ENCODE measurements at places on chromosomes 16 and 17. TPM values are rescaled to one million over a fixed set of nuclear protein-coding genes. Genes with fewer than 3 reads are reported as not detected.
A peak's percentile ranks its signal among the peaks of the same experiment; 100 is the strongest.

- peak overlapping the region; percentile 77 for H3K27ac ChIP-seq
- H3K4me3 ChIP-seq: no peak overlapping the region
- DNase-seq: no peak
- peaks cover 6% of the 10 kb centered on the region for H3K36me3 ChIP-seq
- no peaks in the 10 kb centered on the region for H3K27me3 ChIP-seq
Observed at GRCh38 chr17:50102164-50102991, 7.2 kb downstream of the PDK2 start.

DNA sequence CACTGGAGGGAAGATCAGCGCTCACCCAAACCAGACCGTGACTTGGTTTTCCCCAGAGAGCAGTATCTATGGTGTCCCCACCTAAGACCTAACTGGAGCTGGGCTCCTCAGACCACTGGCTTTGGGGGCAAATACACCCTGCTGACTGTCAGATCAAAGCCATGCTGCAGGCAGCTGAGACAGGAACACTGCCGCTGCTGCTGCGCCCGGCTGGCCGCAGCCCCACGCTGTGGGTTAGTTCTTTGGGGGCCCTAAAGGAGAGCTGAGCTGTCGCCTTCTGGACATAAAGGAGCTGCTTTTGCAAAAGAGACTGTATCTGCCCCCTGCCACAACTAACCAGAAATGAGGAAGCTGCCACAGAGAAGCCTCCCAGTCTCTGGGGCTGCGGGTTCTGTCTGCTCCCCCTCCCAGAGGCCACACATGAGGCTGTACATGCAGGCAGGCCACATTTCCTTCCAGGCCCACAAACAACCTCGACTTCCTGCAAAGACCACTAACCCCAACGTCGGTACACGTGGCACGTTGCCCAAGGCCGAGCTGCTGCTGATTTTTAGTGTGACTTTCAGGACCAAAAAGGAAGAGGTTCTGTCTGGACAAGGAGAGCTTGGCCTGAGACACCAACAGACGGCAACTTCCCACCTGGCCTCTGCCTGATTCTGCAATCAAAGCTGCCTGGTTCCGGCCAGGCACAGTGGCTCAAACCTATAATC, 18.2 kb upstream of the ABR start:
- peaks cover 8% of the 10 kb centered on the region for H3K4me1 ChIP-seq
- H3K36me3 ChIP-seq: no peaks in the 10 kb centered on the region
- no peaks in the 10 kb centered on the region for H3K27me3 ChIP-seq
- H3K27ac ChIP-seq: peak overlapping the region; percentile 62

DNA sequence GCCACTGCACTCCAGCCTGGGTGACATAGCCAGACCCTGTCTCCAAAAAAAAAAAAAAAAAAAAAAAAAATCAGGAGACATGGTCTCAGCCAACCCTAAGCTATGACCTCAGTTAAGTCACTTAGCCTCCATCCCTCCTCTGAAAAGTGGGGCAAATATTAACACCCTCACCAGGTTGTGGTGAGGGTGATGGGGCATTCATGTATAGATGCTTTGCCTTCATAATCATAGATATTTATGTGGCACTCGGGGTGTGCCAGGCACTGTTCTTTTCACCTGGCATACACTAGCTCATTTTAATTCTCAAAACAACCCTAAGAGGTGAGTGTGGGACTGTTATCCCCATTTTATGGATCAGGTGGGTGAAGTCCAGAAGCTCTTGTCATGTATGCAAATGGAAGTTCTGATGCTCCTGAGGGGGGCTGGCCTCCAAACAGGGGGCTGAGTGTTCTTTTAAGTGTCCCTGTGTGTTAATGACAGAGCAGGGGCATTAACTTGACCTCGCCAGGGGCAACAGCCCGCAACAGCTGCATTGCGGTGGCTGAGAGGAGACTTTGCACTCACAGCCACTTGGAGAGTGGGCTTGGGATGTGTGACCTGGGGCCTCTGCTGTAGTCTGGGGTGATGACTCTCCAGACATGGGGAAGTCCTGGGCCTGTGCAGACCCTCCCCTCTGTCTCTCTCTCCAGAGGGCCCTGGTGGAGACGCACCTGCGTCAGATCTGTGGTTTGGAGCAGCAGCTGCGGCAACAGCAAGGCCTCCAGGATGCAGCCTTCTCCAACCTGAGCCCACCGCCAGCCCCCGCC, 4.1 kb downstream of the TBKBP1 start:
- H3K27ac ChIP-seq: no peak overlapping the region
- H3K36me3 ChIP-seq: no peaks in the 10 kb centered on the region
- no peak overlapping the region for H3K4me3 ChIP-seq
- H3K27me3 ChIP-seq: no peaks in the 10 kb centered on the region
- H3K4me1 ChIP-seq: peaks cover 44% of the 10 kb centered on the region

GRCh38 chr17:18933102-18934058, 18.6 kb upstream of the SLC5A10 start:
- no peak overlapping the region for H3K4me3 ChIP-seq
- no peaks in the 10 kb centered on the region for H3K4me1 ChIP-seq
- no peaks in the 10 kb centered on the region for H3K27me3 ChIP-seq
- no peak for DNase-seq

- peaks cover 5% of the 10 kb centered on the region for H3K36me3 ChIP-seq
- H3K4me3 ChIP-seq: no peak overlapping the region
- H3K27me3 ChIP-seq: no peaks in the 10 kb centered on the region
- no peak overlapping the region for H3K27ac ChIP-seq
- DNase-seq: no peak
Observed at GRCh38 chr16:70378869-70379493, 32.3 kb downstream of the DDX19A start.

DNA sequence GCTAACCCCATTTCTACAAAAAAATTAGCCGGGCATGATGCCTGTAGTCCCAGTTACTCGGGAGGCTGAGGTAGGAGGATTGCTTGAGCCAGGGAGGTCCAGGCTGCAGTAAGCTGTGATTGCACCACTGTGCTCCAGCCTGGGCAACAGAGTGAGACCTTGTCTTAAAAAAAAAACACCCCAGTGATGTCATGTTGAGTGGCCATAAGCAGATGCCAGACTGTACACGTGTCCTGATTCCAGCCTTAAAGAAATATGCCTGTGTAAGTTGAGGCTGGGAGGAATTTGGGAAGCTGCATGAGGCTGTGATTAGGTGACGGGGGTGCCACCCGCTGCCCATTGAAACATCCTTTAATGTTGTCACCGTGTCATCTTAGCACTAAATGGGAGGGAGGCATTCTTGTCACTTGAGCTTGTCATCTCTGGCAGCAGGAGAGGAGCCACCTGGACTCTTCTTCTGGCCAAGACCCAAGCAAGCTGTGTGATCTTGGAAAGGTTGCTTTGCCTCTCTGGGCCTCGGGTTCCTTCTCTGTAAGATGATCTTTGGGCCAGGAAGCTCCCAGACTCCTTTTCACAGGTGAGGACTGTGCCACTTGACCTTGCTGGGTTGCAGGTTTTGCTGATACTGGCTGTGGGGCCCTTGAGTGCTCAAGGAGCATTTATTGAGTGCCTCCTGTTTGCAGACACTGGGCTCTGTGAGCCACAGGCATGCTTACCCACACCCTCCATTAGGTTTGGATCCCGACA, 98.3 kb upstream of the CIBAR2 start:
- H3K4me3 ChIP-seq: no peak overlapping the region
- H3K4me1 ChIP-seq: peaks cover 18% of the 10 kb centered on the region
- H3K36me3 ChIP-seq: no peaks in the 10 kb centered on the region
- DNase-seq: no peak

DNA sequence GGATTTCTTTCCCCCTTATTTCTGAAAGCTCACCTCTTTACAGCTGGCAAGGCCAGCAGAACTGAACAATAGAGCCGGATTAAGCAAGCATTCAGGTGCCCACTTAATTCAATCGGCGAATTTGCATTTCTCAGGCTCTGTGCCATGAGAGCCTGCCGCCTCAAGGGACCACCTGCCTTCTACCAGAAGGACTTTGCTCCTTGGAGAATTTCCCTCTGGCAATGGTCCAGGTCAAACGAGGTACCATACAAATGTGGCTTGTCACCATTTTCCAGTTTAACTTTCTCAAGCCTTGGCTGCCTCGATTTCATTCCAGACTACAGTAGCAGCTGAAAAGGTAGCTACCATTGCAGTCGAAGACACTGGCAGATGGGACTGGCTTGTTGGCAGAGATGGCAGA, 534.0 kb downstream of the MAF start:
- H3K27me3 ChIP-seq: no peaks in the 10 kb centered on the region
- H3K36me3 ChIP-seq: no peaks in the 10 kb centered on the region
- H3K4me1 ChIP-seq: peaks cover 2% of the 10 kb centered on the region
- no peak overlapping the region for H3K27ac ChIP-seq
- DNase-seq: no peak

GRCh38 chr16:9096416-9096952, 5.0 kb downstream of the HAPSTR1 start:
- H3K4me1 ChIP-seq: peaks cover 86% of the 10 kb centered on the region
- H3K27me3 ChIP-seq: no peaks in the 10 kb centered on the region
- peaks cover 3% of the 10 kb centered on the region for H3K36me3 ChIP-seq
- H3K27ac ChIP-seq: peak overlapping the region; percentile 27

DNA sequence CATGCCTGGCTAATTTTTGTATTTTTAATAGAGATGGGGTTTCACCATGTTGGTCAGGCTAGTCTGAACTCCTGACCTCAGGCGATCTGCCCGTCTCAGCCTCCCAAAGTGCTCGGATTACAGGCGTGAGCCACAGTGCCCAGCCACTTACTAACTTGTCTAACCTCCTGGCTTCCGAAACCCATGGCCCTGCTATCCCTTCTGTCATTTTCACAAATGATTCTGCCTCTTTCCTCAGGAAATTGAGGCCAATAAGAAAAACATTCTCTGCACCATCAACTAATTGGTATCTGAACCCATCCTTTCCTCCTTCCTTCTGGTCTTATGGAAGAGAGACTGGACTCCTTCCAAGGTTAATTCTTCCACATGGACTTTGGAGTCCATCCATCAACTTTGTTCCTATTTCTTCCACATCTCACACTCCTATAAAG, 27.9 kb upstream of the TNRC6A start:
- DNase-seq: no peak
- no peaks in the 10 kb centered on the region for H3K27me3 ChIP-seq
- H3K27ac ChIP-seq: peak overlapping the region; percentile 83
- H3K36me3 ChIP-seq: no peaks in the 10 kb centered on the region

GRCh38 chr16:15492091-15492740, 57.8 kb downstream of the BMERB1 start:
- no peaks in the 10 kb centered on the region for H3K36me3 ChIP-seq
- no peaks in the 10 kb centered on the region for H3K27me3 ChIP-seq
- peaks cover 46% of the 10 kb centered on the region for H3K4me1 ChIP-seq

DNA sequence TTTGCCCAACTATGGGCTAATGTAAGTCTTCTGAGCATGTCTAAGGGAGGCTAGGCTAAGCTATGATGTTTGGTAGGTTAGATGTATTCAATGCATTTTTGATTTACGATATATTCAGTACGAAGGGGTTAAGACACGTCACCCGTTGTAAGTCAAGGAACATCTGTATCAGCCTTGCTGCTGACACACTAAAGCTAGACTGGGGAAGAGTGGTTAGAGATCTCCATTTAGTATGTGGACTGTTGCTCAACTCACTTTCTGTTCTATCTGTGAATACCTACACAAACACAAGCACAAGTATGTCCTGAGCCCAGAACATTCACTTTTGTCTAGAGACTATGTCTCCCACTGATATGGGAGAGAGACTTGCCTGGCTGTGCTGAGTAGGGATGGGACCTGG, 71.5 kb downstream of the VMP1 start:
- H3K4me3 ChIP-seq: no peak overlapping the region
- H3K4me1 ChIP-seq: peaks cover 11% of the 10 kb centered on the region
- H3K36me3 ChIP-seq: peaks cover 55% of the 10 kb centered on the region
- DNase-seq: no peak

DNA sequence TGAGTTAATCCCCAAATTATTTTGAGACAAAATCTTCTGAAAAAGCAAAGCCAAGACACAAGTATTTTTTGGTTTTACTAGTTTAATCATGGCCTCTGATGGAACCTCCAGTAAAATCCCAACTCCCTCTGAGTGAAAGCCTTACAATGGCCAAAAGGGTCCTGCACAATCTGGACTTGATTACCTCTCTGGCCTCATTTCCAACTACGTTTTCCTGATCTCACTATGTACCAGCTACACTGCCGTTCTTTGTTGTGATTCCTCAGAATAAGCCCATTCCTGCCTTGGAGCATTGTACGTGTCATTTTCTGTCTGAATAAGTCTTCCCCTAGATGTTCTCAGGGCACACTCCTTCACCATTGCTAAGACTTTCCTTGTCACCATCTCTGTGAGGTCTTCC, 37.3 kb downstream of the SPOP start:
- no peaks in the 10 kb centered on the region for H3K27me3 ChIP-seq
- H3K4me3 ChIP-seq: no peak overlapping the region
- H3K36me3 ChIP-seq: no peaks in the 10 kb centered on the region
- peak overlapping the region; percentile 31 for H3K27ac ChIP-seq
- no peak for DNase-seq
- no peaks in the 10 kb centered on the region for H3K4me1 ChIP-seq

GRCh38 chr17:34318474-34318873, 761 bp upstream of the CCL8 start:
- no peaks in the 10 kb centered on the region for H3K36me3 ChIP-seq
- DNase-seq: no peak
- no peaks in the 10 kb centered on the region for H3K27me3 ChIP-seq
- no peak overlapping the region for H3K27ac ChIP-seq
- H3K4me3 ChIP-seq: no peak overlapping the region

DNA sequence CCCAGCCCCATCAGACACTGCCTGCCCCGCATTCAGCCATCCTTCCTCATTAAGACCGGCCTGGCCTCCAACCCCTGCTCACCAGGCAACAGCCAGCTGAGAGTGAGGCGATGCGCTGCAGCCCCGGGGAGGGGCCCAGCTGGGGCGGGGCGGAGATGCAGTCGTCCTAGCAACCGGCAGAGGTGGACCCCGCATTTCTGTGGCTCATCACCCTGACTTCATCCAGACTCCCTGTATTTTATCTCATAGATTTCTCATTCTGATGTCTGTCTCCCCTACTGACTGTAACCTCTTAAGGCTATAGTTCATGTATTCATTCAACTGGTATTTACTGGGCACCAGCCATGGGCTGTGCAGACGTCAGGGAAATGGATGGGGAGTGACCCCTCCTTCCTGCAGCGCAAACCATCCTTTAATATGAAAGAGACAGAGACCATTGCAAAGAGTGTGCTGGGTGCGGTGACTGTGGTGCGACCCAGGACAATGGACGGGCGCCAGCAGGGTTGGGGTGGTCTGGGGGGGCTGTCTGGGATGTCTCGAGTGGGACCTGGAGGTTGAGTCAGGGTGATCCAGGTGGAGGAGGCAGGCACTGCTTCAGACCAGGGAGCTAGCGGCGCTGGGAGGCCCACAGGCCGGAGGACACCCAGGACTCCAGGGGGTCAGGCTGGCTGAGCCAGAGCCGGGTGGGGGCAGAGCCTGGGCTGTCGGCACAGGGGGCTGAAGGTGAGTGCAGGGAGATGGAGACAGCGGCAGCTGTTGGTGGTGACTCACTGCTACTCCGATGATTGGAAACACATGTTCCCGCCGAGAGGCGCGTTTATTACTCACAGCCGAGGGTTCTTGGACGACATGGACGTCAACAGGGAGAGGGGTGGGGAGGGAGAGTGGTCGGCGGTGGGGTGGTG, 10.5 kb upstream of the TIMP2 start:
- H3K27me3 ChIP-seq: no peaks in the 10 kb centered on the region
- H3K4me1 ChIP-seq: peaks cover 32% of the 10 kb centered on the region
- no peaks in the 10 kb centered on the region for H3K36me3 ChIP-seq
- no peak overlapping the region for H3K4me3 ChIP-seq
- no peak for DNase-seq

GRCh38 chr17:55420067-55420775, 1.4 kb downstream of the MMD start:
- H3K4me3 ChIP-seq: peak overlapping the region; percentile 65
- no peak for DNase-seq
- H3K27ac ChIP-seq: peak overlapping the region; percentile 94
- H3K36me3 ChIP-seq: no peaks in the 10 kb centered on the region
- H3K27me3 ChIP-seq: no peaks in the 10 kb centered on the region

The TBX2 gene
- 3.4 TPM for total RNA-seq

The CDRT15 gene
- total RNA-seq: not detected

The GPR142 gene
- not detected for total RNA-seq

The USP43 gene
- total RNA-seq: 13.8 TPM

The CX3CL1 gene
- 5.5 TPM for total RNA-seq

The SETD1A gene
- total RNA-seq: 5.7 TPM

The MARVELD3 gene
- total RNA-seq: 11.8 TPM

Data from esophagus squamous epithelium (tissue), 5 donors.